ENCODE measurements at places on chromosomes 3 and 15.
A peak's percentile ranks its signal among the peaks of the same experiment; 100 is the strongest.

GRCh38 chr15:62250978-62251377 lies 85.9 kb upstream of the C2CD4B start:
- no peak for DNase-seq

GRCh38 chr3:129937717-129938116 lies 36.8 kb upstream of the TRH start:
- no peak for DNase-seq

GRCh38 chr3:11146773-11147660 lies 7.3 kb upstream of the HRH1 start:
- DNase-seq = no peak

DNA sequence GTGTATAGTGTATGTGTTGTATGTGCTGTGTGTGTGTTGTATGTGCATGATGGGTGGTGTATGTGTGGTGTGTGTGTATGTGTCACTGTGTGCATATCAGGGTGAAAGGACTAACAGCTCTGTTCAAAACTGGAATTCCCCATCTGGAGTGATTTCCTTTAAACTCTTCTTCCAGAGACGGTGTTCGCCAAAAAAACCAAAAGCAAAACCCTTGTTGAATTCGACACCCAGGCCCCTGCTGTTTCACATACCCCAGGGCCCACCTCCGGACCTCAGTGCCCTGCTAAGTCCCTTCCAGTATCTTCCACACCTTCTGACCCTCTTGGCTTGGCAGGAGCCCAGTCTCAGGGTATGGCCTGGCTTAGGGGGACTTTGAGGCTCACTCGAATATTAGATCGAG lies 44.9 kb upstream of the SEC13 start:
- no peak for DNase-seq

DNA sequence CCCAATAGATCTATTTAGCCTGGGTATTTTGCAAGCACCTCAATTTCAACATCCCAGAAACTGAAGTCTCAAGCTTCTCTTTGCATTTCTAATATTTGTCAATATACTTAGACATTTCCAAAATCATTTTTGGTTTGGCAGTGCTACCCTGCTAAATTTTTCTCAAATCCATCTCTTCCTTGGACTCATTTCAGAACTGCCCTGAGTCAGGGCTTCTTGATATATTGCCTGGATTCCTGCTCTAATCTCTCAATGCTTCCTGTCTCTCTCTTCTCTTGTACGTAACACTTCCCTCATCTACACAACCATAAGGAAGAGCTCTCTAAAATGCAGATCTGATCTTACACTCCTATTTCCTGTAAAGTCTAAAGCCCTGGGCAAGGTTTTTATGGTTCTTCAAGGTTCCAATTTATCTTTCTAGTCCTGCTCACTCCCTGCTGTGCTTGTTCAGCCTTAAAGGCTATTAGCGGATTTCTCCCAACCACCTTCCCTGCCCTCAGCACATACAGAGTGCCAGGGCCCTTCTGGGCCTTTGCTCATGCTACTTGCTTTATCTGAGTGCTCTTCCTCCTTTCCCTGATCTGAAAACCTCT lies 53.0 kb upstream of the MME start:
- DNase-seq = no peak

DNA sequence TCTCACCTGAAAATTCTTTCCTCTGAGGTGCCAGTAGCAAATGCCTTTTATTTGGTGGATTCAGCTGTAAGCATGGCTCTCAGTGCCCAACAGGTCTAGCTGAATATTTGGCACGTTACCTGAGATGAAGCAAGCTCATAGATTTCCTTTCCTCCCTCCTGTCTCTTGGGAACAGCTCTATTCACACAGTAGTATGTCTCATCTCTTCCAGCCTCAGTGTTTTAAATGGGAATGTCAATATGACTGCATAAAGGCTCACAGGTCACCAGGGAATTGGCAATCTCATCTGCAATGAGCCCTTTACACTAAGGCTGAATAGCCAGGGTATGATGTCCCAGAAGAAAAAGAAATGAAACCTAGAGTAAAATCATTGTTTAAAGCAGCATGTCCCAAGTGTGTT lies 733.5 kb downstream of the NTRK3 start:
- no peak for DNase-seq

DNA sequence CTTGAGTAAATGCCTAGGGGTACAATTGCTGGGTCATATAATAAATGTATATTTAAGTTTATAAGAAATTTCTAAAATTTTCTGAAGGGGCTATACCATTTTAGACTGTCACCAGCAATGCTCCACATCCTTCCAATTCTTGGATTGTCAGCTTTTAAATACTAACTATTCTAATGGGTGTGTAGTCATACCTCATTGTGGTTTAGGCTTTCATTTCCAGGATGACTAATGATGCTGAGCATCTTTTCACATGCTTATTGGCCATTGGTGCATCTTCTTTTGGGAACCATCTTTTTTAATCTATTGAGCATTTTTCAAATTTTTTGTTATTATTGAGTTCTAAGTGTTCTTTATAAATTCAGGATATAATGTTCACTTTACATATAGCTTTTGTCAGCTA lies 52.5 kb upstream of the CORO2B start:
- DNase-seq = no peak

- DNase-seq = no peak
Observed at GRCh38 chr3:88918841-88919240, 188.6 kb upstream of the EPHA3 start.

DNA sequence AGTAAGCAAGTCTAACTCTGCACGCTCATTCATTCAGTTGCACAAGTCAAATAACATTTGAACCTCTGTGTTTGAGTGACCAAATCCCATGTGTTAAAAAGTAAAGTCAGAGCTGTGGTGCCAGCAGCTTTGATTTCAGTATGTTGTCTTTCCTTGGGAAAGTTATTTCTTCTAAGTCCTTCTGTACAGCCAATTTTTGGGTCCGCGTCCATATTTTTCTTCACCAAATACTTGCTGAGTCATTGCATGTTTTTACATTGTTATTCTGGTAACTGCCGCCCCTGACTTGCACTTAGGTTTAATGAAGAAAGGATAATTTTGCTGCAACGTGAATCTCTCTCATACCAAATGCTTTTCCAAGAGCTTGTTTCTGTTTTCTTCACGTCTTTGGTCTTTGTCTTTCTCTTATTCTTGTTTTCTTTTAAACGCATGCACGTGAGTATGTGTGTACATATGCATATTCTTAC lies 56.7 kb downstream of the PLS1 start:
- DNase-seq = no peak

DNA sequence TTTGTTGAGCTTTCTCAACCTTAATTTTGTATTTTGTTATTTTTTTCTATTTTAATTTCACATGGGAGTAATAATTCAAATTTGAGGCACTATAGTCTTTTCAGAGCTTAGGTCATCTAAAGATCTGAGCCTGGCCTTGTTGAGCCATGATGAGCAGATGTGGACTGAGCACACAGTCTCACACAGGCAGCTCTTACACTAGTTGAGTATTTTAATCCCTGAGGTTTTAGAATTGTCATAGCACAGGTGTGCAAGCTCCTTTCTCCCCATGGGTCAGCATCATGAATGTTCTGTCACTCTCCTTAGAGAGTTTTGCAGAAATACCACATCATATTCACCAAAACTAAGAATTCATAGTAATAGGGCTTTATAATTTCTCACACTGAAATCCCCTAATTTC lies 4.9 kb downstream of the ZBTB38 start:
- no peak for DNase-seq

DNA sequence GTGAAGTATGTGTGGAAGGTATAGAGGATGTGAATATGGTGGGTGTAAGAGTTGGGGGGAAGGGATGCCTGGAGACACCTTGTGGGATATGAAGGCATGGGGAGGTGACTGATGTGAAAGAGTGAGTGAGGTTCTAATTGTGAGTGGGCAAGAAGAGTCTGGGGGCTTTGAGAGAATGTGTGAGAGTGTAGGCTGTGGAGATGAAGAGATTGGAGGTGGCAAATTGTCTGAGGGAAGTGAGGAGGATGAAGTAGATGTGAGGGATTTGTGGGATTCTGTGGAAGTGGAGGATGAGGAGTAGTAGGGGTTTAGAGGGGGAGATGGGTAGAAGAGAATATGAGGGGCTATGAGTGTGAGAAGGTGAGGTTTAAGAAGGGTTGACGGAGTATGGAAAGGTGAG lies 41.6 kb downstream of the ZIC4 start:
- DNase-seq = no peak

GRCh38 chr3:125359700-125360099 lies 15.4 kb downstream of the ZNF148 start:
- DNase-seq = no peak

DNA sequence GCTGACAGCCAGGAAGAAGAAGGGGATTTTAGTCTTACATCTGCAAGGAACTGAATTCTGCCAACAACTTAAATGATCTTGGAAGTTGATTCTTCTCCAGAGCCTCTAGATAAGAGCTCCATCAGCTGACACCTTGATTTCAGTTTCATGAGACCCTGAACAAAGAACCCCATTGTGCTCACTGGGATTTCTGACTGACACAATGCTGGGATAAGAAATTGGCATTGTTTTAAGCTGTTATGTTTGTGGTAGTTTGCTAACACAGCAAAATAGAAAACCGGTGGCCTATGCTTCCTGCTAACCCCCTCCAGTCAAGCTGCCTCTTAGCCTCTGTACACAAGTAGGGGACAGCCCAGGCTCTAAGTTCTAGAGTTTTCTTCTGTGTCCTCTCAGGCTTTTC lies 36.2 kb downstream of the MASP1 start:
- DNase-seq = no peak

DNA sequence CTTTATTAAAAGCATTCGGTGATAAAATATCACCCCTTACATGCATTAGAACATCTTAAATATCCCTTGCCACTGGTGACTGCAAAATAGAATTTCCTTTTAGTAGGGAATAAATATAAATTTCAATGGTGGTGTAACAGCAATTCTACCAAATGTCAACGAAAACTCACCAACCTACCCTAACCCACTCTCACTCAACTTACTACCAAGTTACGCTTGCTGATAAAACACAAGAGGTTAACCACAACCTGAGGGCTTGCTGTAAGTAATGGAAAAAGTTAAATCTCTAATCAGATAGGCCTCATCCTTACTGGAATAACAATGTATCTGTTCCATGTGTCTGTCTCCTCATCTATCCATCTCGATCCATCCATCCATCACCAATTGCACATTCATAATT lies 274.7 kb downstream of the FOXP1 start:
- no peak for DNase-seq

- DNase-seq = peak; percentile 44
Observed at GRCh38 chr3:33490641-33491241, 50.5 kb upstream of the UBP1 start.

DNA sequence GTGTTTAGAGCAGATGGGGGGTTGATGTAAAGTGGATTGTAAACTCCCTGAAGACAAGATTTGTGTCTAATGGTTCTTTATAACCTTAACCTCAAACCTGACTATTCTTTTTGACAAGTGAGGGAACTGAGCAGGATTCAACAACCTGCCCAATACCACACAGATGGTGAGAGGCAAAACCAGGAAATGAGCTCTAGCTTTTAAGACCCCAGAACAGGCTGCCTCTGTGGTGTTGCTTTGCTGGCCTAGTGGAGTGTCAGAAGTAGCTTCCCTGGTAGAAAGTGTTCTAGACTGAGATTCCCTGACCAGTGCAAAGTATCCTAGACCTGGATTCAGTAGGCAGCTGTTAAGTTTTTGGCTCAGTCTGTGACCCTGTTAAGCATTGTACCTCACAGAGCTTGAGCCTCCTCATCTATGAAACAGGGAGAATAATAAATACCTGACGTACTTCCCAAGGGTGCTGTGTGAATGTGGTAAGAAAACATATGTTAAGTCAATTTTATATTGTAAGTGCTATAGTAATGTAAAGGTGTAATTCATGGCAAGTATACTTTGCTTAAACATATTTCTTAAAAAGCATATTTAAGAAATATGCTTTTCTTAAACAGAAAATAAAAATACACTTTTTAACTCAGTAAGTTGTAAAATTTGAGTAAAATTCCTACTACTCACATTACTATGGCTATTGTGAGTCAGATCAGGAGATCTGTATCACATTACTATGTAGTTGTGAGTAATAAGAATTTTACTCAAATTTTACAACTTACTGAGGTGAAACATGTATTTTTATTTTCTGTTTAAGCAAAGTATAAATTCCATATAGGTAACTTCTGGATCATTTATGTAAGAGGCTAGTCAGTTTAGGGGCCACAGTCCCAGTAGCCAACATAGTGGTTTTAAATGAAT lies 8.8 kb downstream of the GPR87 start:
- no peak for DNase-seq

DNA sequence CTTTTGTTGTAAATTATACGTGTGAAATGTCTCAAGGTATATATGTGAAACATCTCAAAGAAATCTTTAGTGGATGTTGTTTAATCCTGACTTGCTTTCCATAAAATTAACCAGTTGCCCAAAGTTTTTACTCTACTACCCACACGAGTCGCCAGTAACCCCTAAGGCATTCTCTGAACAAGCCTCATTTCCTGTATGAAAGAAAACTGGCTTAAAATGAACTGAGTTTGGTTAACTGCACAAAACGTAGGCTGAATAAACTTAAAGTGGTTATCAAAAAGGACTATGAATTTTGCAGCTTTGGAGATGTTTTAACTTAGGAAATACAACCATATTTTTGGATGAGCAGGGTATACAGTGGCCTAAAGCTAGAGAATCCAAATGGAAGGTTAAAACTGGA lies 2.7 kb upstream of the APPL1 start:
- DNase-seq = no peak

GRCh38 chr3:197495999-197496745 lies 59.6 kb downstream of the BDH1 start:
- DNase-seq = no peak

- DNase-seq = no peak
Observed at GRCh38 chr15:66097151-66098021, 156.2 kb downstream of the MEGF11 start.

GRCh38 chr15:73851689-73852088 lies 21.7 kb upstream of the TBC1D21 start:
- peak; percentile 5 for DNase-seq

- DNase-seq = no peak
Observed at GRCh38 chr3:78857494-78858111, 910.2 kb downstream of the ROBO1 start.

- DNase-seq = no peak
Observed at GRCh38 chr3:194632809-194633348, 340 bp downstream of the TMEM44 start.

DNA sequence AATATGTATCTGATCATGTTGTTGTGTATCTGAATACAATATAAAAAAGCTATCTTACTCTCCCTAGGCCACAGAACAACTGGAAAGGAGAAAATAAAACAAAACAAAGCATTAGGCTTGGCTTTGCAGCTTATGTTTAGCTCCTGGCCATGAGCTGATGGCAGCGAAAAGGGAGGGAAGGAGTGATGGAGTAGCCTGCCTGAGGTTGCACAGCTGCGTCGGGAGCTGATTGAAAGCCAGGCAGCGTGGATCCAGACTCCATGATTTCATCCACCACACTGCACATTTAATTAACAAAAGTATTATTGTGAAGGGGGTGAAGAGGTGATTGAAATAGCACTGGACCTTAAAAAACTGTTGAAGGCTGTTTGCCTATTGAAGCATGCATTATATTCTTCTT lies 212.2 kb downstream of the GABRG3 start:
- DNase-seq = no peak

DNA sequence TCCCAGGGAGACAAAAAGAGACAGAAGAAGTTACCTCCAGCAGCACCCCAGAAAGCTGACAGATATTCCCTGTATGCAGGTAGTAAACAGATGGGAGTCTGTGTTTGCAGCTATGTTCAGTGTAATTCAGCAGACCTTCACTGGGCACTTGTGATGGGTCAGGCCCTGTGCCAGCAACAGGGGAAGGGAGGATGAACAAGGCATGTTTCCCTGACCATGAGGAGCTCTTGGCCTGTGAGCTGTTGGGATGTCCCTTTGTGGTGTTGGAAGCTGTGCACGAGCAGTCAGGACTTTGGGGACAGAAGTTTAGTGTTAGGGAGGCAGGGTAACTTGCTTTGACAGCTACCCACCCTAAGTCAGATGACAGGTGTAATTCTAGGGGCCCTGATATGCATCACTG lies 106.0 kb upstream of the TRIM42 start:
- no peak for DNase-seq

Measured in hematopoietic multipotent progenitor cell treated with erythropoietin and hydrocortisone succinate and interleukin-3 and kit ligand, for 15 days (in vitro differentiated cells).